ENCODE measurements at places on chromosomes 3 and 15. TPM values are rescaled to one million over a fixed set of nuclear protein-coding genes. Genes with fewer than 3 reads are reported as not detected.

The SLC28A1 gene
- not detected for total RNA-seq

The MKRN3 gene
- total RNA-seq, result 0.28 TPM

The AHSG gene
- 0.21 TPM for total RNA-seq

The GOLGA8S gene
- total RNA-seq, result 0.04 TPM

The ETV5 gene
- total RNA-seq, result 53.6 TPM

The RHOV gene
- total RNA-seq, result 0.18 TPM

The GPR27 gene
- 0.20 TPM for total RNA-seq

The KCNMB2 gene
- not detected for total RNA-seq

The P3H2 gene
- 42.3 TPM for total RNA-seq

The IL17RB gene
- not detected for total RNA-seq

The CD80 gene
- total RNA-seq, result not detected

The REC114 gene
- total RNA-seq, result not detected

The TEX55 gene
- not detected for total RNA-seq

The APBA2 gene
- total RNA-seq, result 13.9 TPM

The CHRFAM7A gene
- total RNA-seq, result 0.34 TPM

All from foreskin keratinocyte (primary cell).